ENCODE measurements at places on chromosomes 2 and 18.

DNA sequence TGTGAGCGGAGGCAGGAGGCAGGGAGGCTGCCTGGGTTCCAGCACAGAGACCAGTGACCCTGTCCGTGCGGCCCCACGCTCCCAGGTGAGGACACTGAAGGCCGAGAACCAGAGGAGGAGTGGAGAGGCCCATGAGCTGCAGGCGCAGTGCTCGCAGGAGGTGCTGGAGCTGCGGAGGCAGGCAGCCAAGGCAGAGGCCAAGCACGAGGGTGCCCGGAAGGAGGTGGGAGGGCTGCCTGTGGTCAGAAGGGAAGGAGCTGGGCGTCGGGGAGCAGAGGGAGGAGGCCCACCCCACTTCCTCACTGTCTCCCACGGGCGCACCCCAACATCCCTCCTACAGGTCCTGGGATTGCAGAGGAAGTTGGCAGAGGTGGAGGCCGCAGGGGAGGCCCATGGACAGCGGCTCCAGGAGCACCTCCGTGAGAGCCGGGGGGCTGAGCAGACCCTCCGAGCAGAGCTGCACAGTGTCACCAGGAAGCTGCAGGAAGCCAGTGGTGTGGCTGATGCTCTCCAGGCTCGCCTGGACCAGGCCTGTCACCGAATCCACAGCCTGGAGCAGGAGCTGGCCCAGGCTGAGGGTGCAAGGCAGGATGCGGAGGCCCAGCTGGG lies 33.0 kb upstream of the SNED1 start:
- peak; percentile 84 for DNase-seq

GRCh38 chr2:128292599-128293425 lies 25.9 kb downstream of the HS6ST1 start:
- no peak for DNase-seq

- no peak for DNase-seq
Observed at GRCh38 chr2:236204953-236205352, 36.8 kb upstream of the GBX2 start.

DNA sequence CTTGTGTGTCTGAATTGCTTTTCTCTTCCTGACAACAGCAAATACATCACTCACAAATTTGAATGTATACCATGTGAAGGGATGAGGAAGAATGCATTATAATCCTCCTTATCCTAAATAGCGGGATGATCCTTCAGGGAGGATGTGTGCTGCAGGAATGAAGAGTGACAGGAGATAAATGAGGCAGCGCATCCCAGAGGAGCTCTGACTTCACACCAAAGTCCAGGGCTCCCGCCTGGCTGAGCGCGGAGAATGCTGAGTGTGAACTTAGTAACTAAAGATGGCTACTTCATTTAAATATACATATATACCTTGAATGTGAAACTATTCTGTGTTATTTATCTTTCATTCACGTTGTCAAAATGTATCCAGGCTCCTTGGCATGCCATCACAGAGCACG lies 145.2 kb upstream of the TPO start:
- no peak for DNase-seq

GRCh38 chr2:160022162-160022561 lies 40.3 kb downstream of the PLA2R1 start:
- DNase-seq: peak; percentile 74

- no peak for DNase-seq
Observed at GRCh38 chr18:9058406-9058805, 44.1 kb upstream of the NDUFV2 start.

GRCh38 chr2:239876948-239877289 lies 148.2 kb downstream of the NDUFA10 start:
- no peak for DNase-seq

- DNase-seq: no peak
Observed at GRCh38 chr2:67571785-67572718, 174.9 kb downstream of the ETAA1 start.

- peak; percentile 83 for DNase-seq
Observed at GRCh38 chr18:907115-907884, 2.6 kb downstream of the ADCYAP1 start.

DNA sequence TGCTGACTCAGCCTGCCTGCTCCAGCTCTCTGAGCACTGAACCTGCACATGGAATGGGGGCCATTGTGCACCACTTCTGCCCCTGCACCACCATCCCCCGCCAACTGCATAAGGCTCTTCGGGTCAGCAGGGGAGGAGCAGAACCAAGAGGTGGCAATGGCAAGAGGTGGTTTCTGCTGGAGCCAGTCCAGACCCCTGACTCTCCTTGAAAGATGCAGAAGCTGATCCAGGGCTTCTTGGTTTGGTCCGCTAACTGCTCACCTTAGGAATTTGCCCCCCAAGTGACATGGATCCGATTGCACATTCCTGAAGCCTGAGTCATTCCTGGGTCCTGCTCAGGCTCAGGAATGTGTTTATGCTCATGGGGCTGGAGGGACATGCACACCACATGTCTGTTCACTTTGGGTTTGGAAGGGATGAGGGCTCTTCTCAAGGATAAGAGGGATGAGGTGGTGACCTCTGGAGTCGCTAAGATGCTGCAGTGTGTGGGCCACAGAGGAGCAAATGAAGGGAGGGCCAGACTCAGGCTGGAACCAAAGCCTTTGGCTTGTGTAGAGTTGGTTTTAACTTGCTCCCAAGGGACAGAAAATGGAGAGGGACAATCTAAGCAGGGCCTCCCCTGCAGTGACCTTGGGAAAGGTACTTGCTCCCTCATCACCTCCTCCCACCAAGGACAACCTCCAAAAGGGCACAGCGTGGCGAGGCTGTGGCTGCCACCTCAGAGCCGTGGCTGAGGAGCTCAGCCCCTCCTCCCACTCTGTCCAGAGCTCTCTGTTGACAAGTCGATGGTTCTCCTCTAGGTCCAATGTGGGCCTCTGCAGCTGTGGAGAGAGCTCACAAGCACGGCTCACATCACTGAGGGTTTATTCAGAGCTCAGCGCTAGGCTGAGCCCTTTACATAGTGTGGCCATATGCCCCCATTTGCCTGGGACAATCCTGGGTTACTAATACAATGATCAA lies 66.2 kb downstream of the HS1BP3 start:
- DNase-seq: peak; percentile 94

GRCh38 chr2:151063271-151063670 lies 198.4 kb downstream of the RBM43 start:
- no peak for DNase-seq

- DNase-seq: no peak
Observed at GRCh38 chr18:44090453-44090852, 590.2 kb upstream of the SETBP1 start.

- DNase-seq: no peak
Observed at GRCh38 chr2:62727259-62727867, 21.9 kb downstream of the EHBP1 start.

DNA sequence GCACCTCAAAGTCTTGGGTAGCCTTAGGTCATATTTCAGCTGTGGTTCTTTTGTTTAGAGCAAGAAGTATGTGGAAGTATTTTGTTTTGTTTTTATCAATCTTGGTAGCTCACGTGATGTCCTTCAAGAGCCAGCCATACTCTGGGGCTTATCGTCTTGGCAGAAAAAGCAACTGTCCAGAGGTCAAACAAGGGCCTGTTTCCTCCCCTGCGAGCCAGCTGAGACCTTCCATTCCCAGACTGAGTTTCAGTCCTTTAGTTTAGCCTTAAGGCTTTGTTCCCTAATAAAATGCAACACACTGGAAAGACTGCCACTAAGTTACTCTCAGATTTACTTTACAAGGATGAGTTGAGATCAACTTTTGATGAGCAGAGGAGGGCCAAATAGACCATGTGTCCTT lies 63.5 kb downstream of the TXNL1 start:
- no peak for DNase-seq

GRCh38 chr2:38430597-38431207 lies 53.6 kb upstream of the ATL2 start:
- DNase-seq: no peak

DNA sequence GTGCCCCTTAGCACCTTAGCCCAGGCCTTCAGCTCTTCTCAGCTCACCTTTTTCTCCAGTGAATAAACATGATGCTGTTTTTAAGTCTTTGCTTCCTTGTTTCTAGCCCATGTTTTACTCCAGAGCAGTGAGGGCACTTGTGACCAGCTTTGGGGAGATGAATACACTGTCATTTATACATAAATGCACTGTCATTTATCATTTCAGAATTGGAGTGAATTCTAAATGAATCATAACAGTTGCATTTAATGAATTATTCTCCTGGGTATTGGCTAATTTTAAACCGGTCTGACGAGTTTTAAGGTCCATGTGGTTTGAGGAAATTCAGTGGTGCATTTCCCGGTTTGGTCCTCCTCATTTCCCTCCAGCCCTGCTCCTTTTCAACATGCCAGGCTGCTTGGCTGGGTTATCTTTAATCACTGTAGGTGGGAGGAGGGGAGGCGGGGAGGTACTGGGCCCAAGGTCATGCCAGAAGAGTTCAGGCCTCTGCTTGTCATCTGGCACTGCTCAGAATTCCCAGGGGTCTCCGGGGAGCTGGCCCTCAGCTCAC lies 23.9 kb downstream of the PRKCE start:
- peak; percentile 66 for DNase-seq

GRCh38 chr2:44087714-44088092 lies 81.0 kb upstream of the PPM1B start:
- DNase-seq: no peak

DNA sequence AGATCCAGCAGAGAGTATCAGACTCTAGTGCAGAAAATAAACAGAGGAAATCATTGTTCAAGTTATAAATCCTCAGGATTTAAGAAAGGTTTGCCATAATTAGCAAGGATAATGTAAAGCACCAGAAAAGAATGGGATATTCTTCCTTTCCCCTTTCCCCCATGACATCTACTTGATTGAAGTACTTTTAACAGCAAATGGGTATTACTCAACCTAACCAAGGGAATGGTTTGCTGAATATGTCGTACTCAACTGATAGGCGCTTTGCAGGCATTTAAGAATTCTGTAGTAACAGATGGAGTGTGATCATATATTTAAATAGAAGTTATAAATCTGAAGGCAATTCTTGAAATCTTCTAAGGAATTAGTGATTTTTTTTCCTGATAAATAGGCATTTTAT lies 2.7 kb downstream of the APCDD1 start:
- no peak for DNase-seq

- DNase-seq: no peak
Observed at GRCh38 chr2:85865539-85866164, 23.1 kb downstream of the ST3GAL5 start.

- DNase-seq: peak; percentile 80
Observed at GRCh38 chr2:238042849-238043584, 17.8 kb upstream of the SCLY start.

DNA sequence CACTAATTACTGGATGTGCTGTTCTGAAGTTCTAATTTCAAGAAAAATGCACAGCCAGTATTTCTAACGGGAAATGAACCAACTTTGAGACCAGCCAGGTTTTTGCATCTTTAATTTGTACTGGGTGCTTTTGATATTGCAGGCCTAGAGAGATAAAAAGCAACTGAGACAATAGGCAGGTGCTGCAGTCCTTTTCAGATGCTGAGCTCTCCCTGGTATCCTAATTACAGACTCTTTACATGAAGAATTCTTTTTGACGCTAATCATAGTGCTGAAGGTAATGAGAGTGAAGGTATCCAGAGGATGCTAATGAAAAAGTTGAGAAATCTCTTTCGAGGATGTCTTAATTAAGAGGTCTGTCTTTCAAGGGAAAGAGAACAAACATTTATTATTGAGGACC lies 85.1 kb downstream of the SERPINB8 start:
- no peak for DNase-seq

- DNase-seq: no peak
Observed at GRCh38 chr2:218710334-218710686, 325 bp upstream of the TTLL4 start.

- DNase-seq: no peak
Observed at GRCh38 chr2:217252181-217252580, 392.3 kb upstream of the TNP1 start.

Data from osteoblast (primary cell).